ENCODE measurements at places on chromosomes 11 and 22.
A peak's percentile ranks its signal among the peaks of the same experiment; 100 is the strongest.

DNA sequence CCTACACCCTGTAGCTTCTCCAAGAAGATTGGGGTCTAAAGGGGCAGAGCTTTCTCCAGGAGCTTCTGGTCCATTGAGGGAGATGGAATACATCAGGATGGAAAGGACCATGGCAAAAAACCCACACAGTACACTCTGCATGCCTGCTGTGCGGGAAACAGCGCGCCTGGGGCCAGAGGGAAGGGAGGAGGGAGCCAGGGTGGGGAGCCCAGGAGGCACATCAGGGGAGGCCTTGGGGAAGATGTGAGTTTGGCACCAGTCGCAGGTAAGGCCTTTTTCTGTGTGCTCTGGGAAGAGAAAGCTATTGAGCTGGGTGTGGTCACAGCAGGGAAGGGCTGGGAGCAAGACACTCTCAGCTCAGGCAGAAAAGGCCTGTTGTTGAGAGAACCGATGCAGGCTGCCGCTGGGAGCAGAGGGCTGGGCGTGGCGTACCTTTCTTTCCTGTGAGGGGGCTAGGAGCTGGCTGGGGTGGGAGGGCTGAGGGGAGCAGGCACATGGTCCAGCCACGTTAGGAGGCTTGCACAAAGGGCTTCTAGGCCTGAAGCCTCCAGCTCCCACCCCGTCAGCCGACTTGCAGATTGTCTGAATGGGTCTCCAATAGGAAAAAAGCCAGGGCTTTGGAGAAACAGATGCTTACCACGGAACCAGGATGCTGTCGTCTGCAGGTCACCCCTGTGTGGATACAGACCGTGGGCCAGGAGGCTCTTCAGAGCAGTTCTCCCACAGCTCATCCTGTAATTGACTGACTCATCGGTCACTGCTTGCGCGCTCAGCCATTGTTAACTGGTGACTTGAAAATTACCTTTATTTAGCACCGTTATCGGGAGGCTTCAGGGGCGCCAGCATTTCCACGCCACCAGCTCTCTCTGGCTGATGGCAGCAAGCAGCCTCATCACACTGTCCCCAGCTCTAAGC, 237.3 kb downstream of the ST3GAL4 start:
- DNase-seq: no peak

DNA sequence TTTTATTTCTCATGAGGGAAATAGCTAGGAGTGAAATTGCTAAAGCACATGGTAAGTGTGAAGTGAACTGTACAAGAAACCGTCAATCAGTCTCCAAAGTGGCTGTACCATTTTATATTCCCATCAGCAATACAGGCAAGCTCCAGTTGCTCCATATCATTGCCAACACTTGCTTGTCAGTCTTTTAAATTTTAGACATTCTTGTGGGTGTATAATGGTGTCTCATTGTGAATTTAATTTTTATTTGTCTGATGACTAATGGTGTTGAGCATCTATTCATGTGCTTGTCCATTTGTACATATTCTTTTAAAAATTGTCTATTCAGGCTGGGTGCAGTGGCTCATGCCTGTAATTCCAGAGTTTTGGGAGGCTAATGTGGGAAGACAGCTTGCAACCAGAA, 34.1 kb upstream of the SMCO4 start:
- no peak for DNase-seq

- no peak for DNase-seq
Measured at GRCh38 chr22:35896111-35896705, 132.4 kb downstream of the RBFOX2 start.

GRCh38 chr11:72238040-72238450, 5.9 kb downstream of the PHOX2A start:
- DNase-seq: peak; percentile 75

DNA sequence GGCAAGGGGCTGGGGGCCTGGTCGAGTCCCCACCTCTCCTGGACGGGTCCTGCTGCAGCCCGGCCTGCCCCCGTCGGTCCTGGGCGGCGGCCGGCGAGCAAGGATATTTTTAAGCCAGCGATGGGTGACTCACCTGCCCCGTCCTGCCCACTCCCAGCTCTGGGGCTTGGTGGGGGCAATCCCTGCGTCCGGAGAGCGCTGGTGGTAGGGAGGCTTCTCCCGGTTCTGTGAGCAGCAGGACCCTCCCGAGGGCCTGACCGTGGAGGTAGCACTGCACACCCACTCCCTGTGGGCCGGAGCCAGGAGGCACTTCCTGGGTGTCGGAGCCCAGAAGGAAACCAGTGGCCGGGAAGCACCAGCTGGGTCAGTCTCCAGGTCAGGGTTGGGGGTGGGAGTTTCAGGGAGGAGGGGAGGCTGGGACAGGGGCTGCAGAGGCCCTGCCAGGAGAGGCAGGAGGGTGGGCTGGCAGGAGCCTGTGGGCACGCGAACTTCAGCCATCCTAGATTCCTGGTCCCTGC, 467 bp downstream of the EPS8L2 start:
- no peak for DNase-seq

DNA sequence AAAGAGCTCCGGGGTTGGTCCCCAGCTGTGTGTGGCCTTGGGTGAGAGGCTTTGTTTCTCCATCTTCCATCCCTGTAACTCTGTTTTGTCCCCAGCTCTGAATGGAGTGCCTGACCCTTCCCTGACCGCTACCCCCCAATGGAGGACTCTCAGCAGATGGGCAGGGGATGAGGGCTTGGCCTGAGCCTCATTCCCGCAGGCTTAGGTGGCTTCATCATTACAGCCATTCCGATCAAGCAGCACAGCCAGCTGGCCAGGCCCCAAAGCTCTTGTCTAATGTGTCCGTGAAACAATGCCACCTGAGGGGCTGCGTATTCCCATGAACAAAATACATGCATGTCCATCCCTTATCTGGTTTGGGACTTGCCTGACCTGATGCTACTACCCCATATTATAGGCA, 3.9 kb upstream of the CDC42EP2 start:
- no peak for DNase-seq

- DNase-seq: no peak
Measured at GRCh38 chr11:59967677-59968394, 4.0 kb downstream of the OOSP4A start.

DNA sequence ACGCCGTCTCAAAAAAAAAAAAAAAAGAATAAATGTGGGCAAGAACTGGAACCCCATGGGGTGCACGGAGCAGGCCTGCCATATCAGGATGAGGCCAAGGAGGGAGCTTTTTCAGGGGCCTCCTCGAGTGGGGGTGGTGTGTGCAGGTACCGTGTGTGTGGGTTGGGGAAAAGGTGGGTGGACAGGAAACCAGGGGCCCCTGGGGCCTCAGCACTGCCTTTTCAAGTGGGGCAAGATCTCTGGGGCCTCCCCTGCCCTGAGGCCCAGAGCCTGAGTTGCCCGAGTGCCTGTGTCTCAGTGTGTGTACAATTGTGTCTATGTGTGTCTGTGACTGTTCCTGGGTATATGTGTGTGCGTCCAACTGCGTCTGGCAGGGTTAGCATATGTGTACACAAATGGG, 23.8 kb downstream of the TEF start:
- no peak for DNase-seq

- DNase-seq: no peak
Measured at GRCh38 chr11:72189455-72190250, 2.3 kb upstream of the FOLR1 start.

DNA sequence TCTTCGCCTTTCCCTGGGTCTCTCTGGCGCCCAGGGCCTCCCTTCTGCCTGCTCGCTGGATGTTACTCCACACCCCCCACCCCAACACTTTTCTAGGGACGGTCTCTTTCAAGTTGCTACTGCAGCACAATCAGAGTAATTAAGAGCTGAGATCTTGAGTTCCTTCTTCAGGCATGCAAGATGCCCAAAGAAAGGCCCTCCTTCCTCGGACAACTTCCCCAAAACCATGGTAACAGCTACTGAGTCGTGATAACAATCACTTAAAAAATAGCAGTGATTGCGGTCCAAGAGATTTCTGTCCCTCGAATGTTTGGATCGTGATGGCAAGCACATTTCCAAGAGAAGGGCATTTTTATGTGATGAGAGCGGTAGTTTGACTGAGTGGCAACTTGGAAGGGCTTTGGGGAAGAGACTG, 638 bp upstream of the TENM4 start:
- DNase-seq: no peak

- DNase-seq: no peak
Measured at GRCh38 chr11:79973721-79974617, 533.1 kb upstream of the TENM4 start.

DNA sequence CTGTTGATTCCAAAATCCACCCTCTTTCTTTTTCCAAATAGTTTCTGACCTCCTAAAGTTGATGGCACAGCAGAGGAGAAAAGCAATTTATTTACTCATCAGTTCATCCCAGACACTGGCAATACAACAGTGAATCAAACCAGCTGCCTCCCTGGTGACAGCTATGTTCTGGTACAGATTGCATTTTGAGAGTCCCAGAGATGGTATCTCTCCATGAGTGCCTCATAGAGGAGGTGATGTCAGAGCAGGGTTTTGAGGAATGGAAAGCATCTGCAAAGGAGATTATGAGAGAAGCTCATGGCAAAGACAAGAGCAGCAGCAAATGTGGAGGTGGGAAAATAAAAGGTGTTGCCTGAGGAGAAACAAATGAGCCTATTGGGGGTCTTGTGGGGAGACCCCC, 377.2 kb downstream of the MN1 start:
- DNase-seq: no peak

DNA sequence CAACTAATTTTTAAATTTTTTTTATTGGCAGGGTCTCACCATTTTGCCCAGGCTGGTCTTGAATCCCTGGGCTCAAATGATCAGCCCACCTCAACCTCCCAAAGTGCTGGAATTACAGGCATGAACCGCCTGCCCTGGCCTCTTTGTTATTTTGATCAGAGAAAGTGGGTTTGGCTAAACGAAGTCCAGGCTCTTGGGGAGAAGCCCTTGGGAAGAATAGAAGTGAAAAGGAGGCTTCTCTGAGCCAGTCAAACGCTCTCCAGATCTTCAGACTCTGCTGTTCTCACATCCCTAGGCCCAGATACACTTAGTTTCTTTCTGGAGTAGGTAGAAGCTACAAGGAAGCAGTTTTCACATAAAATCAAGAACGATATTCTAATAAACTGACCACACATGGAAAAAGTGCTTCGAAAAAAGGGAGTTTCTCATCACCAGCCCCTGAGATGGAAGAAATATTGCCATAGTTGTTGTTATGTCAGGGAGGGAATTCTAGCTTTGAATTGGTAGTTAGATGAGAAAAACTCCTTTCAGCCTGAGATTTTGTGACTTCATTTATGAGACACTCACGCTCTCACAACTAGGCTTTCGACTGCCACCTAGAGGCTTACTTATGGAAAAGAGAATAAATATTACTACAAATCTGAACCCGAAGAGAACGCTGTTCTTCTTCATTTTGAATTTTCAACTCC, 41.7 kb upstream of the AQP11 start:
- peak; percentile 56 for DNase-seq

- peak; percentile 34 for DNase-seq
Measured at GRCh38 chr22:28406246-28406645, 273.4 kb downstream of the TTC28 start.

DNA sequence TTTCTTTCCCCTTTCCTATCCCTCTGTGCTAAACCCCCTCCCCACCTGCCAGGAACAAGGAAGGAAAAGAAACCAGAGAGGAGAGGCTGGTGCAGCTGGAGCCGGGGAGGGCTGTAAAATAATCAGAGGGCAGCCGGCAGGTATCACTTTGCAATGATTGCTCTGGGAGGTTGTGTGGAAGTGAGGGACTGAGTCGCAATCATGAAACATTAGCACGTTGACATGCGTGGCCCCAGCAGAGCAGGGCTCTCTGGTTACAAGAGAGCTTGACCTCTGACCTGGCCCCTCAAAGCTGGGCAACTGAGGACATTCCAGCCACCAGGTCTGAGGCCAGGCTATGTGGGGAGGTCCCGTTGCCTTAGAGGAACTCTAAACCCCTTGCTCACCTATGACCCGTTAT, 170.8 kb upstream of the BDNF start:
- no peak for DNase-seq

- no peak for DNase-seq
Measured at GRCh38 chr11:45993531-45994001, 71.1 kb downstream of the LARGE2 start.

- no peak for DNase-seq
Measured at GRCh38 chr22:48332438-48333322, 1495.0 kb downstream of the BRD1 start.

DNA sequence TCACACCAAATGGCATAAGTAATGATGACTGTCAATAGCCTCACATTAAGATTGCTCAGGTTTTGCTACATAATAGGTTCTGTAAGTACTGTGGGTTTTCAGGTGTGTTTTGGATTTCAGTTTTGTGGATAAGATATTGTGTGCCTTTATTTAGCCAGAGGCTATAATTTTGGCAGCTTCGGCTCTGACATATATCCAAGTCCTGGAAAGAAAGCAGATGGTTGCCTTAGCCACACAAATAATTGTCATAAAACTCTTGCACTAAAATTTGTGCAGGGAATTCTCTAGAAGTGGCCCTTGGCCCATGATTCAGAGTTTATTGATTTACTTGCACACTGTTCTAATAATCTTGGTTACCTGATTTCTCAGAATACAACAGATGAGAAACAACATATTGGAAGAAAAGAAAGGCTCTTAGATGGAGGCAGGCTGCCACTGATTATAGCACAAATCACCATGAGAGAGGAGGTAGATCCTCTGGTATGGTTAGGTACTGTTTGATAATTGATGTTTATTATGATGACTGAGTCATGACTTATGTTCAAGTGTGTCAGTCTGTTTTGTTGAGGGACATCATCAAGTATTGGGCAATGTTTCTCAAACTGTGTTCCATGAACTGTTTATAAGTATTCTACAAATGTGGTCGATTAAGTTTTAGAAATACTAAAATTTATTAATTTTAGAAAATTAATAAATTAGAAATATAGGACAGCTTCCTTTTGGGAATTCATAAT, 9.6 kb downstream of the REXO2 start:
- no peak for DNase-seq

GRCh38 chr11:86980086-86980796, 25.0 kb upstream of the FZD4 start:
- no peak for DNase-seq

DNA sequence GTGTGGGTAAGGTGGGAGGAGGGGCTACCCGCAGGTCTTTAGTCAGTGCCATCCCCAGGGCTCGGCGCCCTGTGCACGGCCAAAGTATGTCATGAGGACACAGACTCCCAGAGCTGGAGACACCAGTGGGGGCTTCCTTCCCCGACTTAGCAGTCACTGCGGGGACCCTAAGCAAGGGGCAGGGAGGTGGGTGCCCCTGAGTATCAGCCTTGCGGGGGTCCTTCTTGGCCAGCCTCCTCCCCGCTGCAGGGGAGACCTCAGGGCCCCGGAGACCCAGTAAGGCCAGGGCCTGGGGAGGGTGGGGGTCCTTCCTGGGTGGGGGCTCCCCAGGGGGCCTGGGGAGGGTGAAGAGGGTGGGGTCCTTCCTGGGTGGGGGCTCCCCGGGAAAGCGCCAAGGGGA, 673.8 kb downstream of the BRD1 start:
- DNase-seq: no peak

DNA sequence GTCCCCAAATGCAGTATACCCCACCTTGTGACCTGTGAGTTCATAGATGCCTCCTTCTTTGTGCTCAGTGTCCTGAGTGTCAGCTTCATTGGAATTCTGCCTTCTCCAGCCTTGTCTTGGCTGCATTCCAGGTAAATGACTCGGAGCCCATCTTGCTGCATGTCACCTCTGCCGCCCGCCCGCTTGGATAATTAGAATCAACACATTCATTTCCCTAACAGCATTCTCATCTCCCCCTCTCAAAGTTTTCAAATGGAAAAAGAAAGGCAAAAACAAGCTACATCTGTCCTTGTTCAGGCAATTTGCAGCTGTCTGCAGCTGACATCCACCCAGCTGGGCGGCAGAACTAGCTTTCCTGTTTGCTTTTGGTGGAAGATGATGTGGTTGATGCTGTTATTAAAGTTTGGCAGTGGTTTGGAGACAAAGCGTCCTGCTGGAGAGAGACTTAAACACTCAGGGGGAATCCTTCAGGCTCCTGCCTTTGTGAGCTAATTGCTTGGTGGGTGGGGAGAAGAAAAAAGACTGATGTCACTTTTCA, 198.8 kb upstream of the SEZ6L start:
- DNase-seq: no peak

- no peak for DNase-seq
Measured at GRCh38 chr11:24637520-24637919, 140.7 kb downstream of the LUZP2 start.

Measured in D341Med (cell line).